Osteocyte (in vitro differentiated cells): ENCODE measurements at places on chromosomes 4 and X. TPM values are rescaled to one million over a fixed set of nuclear protein-coding genes. Genes with fewer than 3 reads are reported as not detected.

Gene GAGE12F
- total RNA-seq: not detected in 2 replicates

DNA sequence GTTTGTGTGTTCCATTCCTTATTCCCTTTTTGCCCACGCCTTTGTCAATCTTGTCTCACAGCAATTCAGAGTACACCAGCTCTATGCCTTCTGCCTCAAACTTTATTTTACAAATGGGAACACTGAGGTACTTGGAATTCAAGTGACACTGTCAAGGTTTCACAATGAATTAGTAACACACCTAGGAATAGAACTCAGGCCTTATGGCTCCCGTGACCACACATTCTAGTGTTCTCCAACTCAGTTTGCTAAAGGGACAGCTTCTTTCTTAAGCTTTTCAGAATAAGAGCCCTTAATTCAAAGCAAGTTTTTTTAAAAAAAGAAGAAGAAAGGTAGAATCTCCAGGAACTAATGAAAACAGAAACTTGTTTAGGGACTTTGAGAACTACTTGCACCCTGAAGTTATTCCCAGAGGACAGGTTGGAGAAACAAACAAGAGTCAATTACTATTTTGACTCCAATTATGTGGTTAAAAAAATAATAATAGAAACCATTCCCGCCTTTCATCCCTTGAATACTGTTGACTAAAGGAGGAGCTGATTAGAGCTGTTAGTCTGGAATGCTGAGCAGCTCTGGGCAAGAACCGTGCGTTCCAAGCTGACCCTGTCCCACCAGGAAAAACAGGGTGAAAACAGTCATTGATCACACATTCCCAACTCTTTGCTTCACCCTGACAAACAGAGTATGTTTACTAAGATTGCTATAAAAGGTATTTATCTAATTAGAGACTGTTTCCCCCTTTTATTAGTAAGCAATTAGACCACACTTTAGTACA, 408.8 kb upstream of the CNKSR2 start:
- DNase-seq: no peak

GRCh38 chr4:47612116-47613023, 127.3 kb downstream of the ATP10D start:
- no peak for DNase-seq

Gene NUP62CL
- not detected in 2 replicates for total RNA-seq

DNA sequence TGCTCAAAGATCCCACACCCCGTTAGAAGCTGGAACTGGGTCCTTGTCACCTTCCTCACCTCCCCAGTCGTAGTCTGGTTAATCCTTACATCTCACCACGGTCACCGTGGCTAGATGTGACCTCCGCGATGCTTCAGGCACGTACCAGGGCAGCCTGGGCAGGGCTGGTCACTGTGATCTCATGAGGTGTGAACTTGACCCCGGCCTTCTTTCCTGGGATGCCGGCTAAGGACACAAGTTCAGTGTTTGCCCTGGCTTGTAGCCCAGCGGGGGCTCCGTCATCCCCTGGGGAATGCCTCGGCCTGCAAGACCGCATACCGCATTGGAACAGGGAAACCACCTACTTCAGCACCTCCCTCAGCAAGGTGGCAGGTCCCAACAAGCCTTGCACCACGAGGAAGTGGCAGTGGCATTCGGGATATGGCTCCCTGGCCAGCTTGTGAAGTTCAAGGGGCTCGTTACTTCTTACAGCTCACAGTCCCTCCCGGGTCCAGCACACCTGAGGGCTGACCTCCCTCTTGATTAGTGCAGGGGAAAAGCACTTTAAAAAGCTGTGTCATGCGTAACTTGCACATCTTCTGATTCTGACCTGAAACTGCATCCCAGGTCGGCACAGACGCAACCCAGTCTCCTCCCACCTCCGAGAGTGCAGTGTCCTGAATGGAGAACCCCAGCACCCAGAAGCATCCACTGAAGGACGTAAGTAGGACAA, 25.9 kb downstream of the NOP14 start:
- no peak for DNase-seq

- DNase-seq: no peak
Observed at GRCh38 chr4:8372506-8372905, 68.0 kb downstream of the ACOX3 start.

Gene ACTRT1
- total RNA-seq: not detected in 2 replicates
